Globus pallidus (tissue), 1 donor: ENCODE measurements at places on chromosomes 5 and 9.
A peak's percentile ranks its signal among the peaks of the same experiment; 100 is the strongest.

- DNase-seq, result no peak
These were observed 21.5 kb downstream of the SNCAIP start for GRCh38 chr5:122333564-122333963.

- DNase-seq, result no peak
These were observed 290.7 kb downstream of the PRELID2 start for GRCh38 chr5:145544401-145544800.

DNA sequence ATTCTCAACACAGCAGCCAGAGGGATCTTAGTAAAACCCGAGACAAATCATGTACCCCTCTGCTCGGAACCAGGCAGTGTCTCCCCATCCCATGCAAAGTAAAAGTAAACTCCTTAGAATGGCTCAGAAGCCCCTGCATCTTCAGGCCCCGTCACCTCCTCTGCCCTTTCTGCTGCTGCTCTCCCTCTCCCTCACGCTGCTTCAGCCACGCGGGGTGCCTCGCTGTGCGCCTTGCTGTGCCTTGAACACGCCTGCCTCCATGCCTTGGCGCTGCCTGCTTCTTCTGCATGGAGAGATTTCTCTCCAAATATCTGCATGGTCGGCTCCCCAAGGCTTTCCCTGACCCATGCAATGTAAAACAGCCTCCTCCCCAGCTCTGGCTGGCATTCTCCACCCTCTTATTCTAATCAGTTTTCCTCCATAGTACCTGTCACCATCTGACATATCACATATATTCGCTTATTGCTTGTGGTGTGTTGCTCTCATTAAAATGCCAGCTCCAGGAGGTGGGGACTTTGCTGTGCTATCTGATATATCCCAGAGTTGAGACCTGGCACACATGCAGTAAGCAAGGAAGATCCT lies 8.0 kb downstream of the GPRIN1 start:
- no peak for DNase-seq

- DNase-seq, result peak; percentile 8
These were observed 88.8 kb downstream of the ANXA2R start for GRCh38 chr5:42951293-42951840.

GRCh38 chr9:12955510-12956163 lies 180.8 kb downstream of the LURAP1L start:
- DNase-seq, result no peak

GRCh38 chr5:80105698-80106439 lies 70.7 kb downstream of the THBS4 start:
- DNase-seq, result no peak

DNA sequence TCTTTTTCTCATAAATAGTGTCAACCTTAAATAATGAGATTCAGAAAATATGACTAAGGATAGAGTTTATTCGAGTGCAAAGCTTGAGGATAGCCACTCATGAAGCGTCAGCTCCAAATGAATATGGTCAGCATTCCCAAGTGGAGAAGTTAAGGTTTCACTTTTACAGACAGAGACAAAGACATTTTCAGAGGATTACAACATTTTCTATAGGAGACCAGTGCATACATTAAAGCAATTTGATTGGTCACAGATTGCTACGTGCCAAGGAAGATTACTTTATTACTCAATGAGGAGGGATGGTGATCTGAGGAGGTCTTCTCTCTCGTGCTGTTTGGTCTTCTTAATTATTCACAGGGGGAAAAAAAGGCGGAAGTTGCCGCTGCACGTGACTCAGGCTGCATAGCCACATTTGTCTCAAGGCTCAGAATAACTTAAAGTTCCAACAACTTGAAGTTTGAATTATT lies 60.1 kb upstream of the SPATA31C2 start:
- DNase-seq, result no peak

DNA sequence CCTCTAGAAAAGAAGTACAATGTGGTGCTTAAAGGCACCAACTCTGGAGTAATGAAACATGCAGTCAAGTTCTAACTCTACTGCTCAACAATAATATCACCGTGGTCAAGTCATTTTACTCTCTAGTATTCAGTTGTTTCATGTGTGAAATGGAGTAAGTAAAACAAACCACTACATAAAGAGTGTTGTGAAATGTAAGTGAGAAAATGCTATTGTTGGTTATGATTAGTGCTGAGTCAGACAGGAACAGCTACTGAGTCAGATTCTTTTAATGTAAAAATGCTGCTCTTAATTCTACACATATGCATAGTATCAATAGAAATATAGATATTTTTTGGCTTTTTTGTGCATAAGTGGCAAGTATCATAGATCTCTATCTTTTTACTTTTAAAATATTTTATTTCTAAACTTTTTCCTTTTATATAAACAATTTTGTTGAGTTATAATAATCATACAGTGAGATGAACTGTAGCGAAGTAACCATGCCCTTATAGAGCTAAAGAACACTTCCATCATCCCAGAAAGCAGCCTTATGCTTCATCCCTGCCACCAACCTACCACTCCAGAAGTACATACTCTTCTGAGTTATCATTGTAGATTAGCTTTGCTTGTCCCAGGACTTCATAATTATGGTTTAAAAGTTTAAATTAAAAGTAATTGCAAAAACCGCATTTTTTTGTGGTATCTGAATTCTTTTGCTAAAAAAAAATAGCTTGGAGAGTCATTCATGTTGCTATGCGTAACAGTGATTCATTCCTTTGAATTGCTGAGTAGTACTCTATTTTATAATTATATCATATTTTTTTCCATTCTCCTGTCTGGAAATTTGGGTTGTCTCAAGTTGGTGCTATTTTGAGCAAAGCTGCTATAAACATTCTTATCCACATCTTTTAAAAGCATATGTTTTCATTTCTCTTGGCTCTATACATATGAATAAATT lies 548.2 kb upstream of the CLINT1 start:
- DNase-seq, result no peak

- no peak for DNase-seq
These were observed 27.7 kb upstream of the MYO10 start for GRCh38 chr5:16963821-16964220.

DNA sequence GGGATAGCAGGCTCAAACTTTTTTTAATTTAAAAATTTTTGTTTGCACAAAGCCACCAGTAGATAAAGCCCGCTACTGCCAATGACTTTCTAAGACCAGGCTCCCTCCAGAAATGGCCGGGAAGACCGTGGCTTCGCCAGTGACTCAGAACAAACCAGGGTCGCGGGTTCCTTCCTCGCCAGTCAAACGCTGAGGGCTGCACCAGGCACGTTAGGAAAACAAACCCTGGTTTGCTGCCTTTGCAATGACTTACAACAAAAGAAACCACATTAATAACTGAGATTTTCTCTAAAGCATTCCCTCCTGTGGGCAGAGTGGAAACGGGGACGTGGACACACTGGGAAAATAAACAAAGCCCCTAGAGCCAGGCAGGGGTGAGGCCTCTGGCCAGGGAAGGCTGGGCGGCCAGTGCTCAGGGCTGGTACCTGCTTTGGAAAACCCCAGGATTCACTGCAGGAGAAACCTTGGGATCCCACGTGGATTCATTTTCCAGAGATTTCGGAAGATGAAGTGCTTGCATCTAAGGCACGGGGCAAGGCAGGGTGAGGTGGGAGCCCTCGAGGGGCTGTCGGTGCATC lies 3.8 kb downstream of the PRRX2 start:
- no peak for DNase-seq

DNA sequence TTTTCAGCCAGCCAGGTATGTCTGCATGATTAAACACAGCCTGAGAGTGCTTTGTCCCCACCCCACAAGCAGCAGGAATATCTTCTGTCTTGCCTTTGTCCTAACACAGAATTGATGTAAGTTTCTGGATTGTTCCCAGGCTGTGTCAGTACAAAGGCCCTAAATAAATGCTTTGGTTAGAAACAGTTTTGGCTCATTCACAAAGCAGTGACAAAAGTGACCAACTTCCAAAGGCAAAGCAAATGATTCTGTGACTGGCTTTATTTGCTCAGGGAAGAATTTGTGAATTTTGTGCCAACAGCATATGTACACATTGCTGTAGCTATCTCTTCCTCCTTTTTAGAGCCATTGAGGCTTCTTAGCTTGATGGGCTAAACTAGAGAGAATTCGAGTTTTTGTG lies 133.7 kb downstream of the PLPPR1 start:
- DNase-seq, result peak; percentile 92

DNA sequence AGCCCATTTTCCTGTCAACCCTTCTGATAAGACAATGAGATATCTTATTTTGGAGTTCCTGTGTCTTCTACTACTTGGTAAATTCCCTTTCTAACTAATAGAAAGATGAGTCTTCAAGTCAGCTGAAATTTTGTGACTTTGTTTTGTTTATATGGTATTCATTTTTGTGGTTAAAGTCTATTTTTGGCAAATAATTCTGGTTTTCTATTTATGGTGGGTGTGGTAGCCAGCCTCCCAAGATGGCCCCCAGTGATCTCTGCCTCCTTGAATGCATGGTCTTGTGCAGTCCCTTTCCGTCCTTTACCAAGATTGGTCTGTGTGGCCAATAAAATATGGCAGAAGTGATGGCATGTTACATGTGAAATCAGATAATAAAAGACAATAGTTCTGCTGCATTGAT lies 91.5 kb downstream of the NR3C1 start:
- no peak for DNase-seq

DNA sequence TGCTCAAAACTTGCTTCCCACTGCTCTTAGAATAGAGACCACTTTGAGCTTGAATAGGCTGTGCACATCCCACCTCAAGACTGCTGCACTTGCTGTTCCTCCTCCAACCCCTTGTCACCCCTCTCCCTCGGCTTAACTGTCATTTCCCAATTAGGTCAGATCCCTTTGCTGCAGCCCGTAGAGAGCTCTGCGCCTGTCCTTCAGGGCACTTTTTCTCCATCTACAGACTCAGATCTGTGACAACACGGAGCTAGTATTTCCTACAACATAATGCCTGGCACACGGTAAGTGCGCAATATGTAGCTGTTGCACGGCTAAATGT lies 485 bp upstream of the HABP4 start:
- no peak for DNase-seq

DNA sequence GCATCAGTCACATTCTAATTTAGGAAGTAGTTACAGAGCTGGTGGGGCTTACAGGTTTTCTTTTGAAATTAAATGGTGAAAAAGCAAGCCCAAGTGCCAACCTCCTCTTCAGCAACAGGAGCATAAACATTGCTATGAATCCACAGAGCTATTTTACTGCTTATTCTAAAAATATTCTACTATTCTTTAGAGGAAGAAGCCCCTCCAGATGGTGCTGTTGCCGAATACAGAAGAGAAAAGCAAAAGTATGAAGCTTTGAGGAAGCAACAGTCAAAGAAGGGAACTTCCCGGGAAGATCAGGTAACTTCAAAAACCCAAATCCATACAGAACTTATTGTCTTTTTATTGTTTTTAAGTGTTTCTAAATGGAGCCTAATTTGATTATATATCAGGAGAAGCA lies 202.8 kb downstream of the CWC27 start:
- DNase-seq, result no peak

GRCh38 chr9:27784847-27785713 lies 211.8 kb upstream of the C9orf72 start:
- DNase-seq, result no peak

DNA sequence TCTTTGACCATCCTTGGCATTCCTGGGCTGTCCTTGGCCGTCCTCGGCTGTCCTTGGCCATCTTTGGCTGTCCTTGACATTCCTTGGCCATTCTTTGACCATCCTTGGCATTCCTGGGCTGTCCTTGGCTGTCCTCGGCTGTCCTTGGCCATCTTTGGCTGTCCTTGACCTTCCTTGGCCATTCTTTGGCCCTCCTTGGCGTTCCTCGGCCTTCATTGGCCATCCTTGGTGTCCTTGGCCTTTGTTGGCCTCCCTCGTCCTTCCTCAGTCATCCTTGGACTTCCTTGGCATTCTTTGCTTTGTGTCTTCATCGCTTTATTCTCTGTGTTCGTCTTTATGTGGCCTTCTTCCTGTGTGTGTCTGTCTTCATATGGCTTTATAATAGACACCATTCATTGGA lies 20.7 kb downstream of the NDUFS6 start:
- no peak for DNase-seq

GRCh38 chr5:168187614-168188013 lies 103.8 kb upstream of the WWC1 start:
- DNase-seq, result no peak

GRCh38 chr5:154829181-154829588 lies 21.2 kb downstream of the FAXDC2 start:
- DNase-seq, result no peak

GRCh38 chr5:472076-472655 lies 29.2 kb downstream of the EXOC3 start:
- peak; percentile 20 for DNase-seq

DNA sequence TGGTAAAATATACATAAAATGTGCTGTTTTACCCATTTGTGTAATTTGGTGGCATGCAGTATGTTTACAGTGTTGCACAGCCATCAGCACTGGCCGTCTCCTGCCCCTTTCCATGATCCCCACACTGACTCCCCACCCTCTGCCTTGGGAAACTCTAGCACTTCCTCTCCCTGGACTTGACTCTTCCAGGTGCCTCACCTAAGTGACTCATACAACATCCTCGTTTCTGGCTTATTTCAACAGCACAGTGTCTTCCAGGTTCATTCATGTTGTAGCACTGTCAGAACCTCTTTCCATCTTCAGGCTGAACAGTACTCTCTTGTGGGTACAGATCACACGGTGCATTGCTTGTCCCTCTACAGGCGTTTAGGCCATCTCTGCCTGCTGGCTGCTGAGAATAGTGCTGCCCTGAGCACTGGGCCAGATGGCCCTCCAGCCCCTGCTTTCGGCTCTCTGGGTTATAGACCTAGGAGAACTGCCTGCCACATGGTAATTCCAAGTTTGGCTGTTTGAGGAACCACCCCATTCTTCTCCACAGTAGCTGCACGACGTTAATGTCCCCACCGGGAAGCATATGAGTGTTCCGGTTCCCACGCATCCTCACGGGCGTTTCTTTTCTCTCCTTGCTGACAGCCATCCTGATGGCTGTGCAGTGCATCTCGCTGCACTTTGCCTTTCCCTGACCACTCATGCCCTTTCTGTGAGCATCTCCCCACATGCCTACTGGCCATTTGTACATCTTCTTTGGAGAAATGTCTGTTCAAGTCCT lies 211.8 kb downstream of the FANCC start:
- DNase-seq, result no peak

DNA sequence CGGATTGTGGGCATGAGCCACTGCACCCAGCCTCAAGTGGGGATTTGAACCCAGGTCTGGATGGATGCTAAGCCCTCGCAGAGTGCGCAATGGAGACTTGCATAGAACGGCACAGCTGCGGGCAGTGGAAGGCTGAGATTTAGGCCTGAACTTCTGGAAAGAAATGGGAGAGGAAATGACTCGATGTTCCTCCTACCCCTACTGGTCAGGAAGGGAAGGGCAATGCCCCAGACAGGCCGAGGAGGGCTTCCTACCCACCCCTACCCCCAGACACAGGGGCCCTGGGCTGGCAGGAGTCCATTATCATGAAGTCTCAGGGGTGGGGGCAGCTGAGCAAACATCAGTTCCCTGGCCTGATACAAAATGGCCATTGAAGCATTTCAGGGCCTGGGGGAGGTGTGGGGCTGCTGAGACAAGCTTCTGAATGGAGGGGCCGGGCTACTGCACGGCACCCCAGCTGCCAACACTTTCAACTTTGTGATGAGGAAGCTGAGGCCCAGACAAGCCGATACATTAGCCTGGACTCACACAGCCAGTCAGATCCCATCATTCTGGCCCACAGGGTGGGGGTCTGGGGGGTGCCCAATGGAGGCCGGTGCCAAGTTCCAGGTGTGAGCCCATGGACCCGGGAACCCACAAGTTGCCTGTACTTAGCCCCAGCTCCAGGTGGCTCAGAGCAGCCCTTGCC lies 13.5 kb upstream of the WDR38 start:
- no peak for DNase-seq
